ENCODE measurements at places on chromosomes 12 and 14.

DNA sequence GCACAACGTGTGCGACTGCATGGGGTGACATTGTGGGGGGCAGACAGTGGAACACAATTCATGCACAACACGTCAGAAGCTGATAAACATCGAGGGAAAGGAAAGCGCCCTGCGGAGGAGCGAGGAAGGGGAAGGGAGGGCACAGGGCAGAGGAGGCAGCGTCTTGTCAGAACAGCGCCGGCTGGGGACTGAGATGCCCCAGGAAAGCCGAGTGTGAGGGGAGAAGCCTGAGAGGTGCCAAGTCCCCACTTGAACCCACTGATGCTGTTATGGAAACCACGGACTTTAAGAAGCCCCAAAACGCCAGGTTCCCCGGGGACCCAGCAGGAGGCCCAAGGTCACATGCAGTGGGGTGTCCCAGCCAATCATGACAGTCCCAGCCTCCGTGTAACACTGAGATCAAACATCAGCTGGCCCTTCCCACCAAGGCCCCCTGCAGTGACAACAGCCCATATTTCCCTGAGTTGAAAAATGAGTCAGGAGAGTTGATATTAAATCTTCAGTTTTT is 70.0 kb downstream of the GALNT9 start:
- DNase-seq = no peak

DNA sequence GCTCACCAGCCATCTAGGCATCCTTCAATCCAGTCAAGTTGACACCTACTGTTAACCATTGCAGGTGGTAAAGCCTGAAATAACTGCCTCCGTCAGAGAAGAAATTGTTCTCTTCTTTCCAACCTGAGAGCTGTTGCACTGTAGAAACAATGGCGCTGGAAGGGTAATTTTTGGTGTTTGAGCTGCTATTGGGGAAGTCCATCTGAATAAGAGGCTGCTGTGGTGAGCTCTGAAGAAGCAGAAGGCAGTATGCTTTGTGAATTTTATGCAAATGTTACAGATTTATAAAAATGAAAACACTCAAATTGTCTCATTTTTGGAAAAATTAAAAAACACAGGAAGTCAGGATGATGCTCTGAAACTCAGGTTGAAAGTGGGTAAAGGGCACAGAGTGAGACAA is 60.2 kb downstream of the SNAPC1 start:
- DNase-seq = no peak

DNA sequence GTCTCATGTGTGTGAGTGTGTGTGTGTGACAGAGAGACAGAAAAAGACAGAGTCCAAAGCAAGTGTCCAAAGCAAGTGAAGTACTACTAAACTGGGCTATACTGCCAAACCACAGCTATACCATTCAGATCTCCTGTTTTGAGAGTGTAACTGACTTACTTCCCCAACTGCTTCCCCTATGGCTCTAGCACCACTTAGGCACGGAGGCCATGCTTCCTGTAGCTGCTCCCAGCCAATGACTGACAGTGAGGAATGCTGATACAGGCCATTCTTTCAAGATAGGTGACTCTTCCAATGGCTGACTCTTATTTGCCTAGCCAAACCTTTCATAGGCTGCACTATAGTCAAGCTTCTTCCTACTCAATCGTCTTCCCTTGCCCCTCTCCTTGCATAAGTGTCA is 393.2 kb downstream of the BCAT1 start:
- no peak for DNase-seq

DNA sequence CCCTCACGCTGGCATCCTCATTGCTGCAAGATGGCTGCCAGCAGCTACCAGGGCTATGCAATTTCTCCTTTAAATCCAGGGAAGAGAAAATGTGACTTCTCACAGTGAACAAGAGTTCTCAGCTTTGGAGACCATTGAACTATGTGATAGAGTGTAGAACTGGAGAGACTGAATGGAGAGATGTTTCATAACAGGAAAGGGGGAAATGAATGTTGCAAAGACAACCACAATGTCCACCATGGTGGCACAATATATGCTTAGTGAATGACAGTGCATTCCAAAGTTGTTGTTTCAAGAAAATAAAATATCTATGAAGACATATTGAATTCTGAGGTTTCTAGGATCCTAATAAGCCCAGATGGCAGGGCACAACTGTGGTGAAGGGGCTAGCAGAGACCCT is 13.2 kb upstream of the COCH start:
- no peak for DNase-seq

- DNase-seq = no peak
These were observed 246.6 kb upstream of the RTL1 start for GRCh38 chr14:101150039-101150610.

GRCh38 chr12:113220593-113221180 is 577 bp upstream of the TPCN1 start:
- no peak for DNase-seq

- DNase-seq = no peak
These were observed 31.8 kb upstream of the COX6A1 start for GRCh38 chr12:120406069-120406468.

DNA sequence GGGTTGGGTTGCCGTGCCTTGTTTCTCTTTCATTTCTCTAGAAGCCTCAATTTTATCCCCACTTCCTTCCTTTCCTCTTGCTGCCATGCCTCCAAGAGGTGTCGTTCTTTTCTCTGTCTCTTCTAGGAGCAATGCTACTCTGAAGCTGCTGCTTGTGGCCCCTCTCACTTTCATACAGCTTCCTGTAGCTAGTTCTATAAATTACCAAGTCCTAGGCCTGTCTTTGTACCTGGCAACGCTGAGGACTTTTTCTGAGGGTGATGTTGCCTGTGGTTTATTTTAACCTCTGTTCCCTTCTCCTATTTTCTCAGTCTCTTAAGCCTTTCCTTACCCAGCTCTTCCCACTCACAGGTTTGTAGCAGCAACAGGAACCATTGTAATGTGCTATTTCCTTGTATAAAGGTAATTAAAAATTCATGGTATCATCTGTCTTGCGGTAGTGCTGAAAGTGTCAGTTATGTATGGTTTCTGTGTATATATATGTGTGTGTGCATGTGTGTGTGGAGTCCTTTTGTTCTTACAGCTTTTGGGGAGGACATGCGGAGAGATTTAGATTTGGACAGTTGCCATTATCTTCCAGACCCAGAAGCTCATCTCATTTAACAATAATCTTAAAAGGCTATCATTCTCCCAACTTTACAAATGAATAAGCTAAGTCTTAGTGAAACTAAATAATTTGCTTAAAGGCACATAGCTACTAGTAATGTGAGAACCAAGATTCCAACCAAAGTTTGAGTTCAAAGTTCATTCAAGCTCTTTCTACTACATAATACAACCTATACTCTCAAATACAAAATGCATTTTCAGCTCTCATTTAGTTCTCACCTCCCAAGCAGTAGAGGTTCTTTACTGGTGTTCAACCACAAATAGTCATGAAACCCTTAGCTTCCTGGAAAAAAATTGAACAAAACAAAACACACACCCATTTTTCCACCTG is 43.8 kb downstream of the DDHD1 start:
- DNase-seq = no peak

DNA sequence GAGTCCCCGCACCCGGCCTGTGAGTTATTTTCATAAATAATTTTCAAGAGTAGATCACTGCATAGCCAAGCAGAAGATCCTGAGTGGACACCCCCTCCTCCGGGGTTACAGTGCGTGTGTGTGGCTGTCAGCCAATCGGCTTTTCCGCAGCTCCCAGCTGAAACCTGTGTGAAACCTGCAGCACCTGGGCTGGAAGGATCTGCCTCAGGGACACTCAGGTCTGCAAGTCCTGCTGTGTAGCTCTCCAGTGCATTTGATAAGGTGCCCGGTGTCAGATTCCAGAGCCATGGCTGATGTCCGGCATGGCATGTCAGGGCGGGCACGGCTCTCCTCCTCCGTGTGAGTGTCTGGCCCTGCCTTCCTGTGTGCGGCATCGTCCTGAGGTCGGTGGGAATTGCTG is 124.8 kb downstream of the GLT1D1 start:
- no peak for DNase-seq

GRCh38 chr12:41612892-41613557 is 424.9 kb downstream of the PDZRN4 start:
- DNase-seq = no peak

DNA sequence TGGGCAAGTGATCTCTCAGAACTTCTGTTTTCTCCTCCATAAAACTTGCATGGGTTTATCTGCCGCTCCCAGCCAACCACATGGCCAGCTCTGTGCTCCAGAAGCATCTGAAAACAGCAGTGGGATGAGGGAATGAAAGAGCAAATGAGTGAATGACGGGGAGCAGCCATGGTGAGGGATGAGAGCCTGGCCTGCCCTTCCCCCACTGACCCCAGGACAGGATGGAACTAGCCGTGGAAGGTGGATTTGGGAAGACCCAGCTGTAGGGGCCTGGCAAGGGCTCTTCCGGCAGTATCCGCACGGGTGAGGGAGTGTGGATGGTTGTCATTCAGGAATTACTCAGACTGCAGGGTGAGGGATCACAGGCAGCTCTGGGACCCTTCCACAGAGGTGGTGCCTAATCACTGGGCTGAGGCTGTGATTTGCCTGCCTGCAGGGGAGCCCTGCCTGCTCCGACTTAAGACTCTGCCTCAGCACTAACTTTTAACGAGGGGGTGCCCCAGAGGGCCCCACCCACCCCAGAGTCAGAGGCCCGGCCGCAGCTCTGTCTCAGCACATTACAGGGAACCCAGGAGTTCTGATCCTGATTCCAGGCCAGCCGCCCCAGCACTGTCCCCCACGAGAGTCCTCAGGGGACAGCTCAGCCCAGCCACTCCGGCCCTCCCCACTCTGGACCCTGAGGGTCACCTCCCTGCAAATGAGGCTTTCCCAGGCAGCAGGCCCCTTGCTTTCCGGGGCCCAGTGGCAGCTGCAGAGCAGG is 136.8 kb upstream of the C14orf180 start:
- no peak for DNase-seq

DNA sequence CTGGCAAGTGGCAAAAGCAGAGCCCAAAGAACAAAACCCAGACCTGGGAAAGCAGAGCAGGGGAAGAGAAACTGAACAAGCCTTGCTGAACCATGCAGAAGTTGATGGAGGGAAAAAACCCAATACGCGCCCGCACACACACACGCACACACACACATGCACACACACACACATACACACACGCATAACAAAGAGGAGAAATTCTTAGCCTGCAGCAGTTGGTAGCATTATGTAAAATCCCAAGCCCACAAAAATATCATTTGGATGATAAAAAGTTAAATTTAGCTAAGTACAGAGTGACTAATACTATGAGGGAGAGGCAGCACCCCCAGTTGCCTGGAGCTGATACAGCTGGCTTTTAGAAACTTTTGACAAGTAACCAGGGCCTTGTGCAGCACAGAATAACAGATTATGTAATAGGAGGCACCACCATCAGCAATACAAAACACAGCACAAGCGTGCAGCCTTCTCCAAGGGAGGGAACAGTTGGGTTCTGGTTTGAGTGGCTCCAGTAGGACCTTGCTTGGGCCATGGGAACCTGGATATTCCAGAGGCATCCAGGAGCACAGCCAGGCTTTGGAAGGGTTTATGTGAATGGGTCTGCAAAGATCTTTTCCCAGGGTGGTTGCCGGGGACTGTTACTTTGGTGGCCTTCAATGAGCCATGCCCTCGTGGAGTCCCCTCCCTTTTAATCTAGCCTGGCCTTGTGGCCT is 35.3 kb downstream of the PITPNM2 start:
- DNase-seq = no peak

DNA sequence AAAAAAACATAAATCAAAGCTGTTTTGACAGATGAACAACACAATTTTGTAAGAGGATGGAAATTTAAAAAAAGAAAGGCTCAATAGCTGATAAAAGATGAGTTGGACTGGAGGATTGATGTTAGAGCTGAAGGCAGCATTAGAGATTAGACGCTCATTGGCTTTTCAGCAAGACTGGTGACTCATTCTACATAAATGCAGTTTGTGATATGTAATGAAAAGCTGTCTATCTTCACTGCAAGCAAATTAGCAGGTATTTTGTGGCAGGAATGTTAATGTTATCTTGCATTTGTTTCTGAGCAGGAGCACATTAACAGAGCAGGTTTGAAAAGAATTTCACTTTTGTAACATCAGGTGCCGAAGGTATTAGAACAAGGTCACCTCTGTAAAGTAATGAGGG is 442.7 kb upstream of the NOVA1 start:
- DNase-seq = no peak
